Muscle of back (tissue), 13 donors: ENCODE measurements at places on chromosomes 5 and 9.

DNA sequence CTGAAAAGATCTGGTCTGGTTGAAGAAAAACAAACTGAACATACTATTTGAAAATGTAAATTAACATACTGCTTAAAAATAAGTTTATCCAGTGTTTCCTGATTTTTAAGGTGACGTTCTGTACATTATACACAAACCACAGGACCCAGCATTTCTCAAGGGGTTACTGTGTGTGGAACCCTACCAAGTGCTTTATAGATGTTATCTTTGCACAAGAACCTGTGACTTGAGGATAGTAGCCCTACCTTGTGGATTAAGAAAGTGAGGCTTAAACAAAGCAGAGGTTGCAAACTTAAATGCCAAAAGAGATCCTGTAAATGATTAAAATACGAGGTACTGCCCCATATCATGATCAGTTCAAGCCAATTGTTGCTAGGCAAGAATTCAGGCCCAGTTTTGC lies 4.7 kb downstream of the KLF9 start:
- no peak for DNase-seq

- DNase-seq = no peak
Observed at GRCh38 chr5:179700401-179700918, 1.7 kb downstream of the CANX start.

- DNase-seq = no peak
Observed at GRCh38 chr5:82912462-82912861, 164.7 kb downstream of the TMEM167A start.

- no peak for DNase-seq
Observed at GRCh38 chr5:171606414-171607024, 179.1 kb upstream of the SMIM23 start.

GRCh38 chr5:178203670-178204181 lies 607 bp upstream of the HNRNPAB start:
- DNase-seq = no peak

- peak; percentile 93 for DNase-seq
Observed at GRCh38 chr5:77893225-77893860, 117.2 kb upstream of the TBCA start.

DNA sequence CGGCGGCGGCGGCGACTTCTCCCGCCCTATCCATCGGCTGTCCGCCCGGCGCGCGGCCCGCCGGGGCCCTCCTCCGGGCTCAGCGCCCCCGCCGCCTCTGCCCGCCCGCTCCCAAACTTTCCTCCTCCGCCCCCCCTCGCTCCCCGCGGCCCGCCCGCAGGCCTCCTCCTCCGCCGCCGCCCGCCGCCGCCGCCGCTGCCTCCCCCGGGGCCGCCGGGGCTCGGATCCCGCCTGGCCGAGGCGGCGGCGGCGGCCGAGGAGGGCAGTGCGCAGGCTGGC lies 460 bp upstream of the PBX3 start:
- DNase-seq = no peak

GRCh38 chr9:125479846-125480615 lies 218.4 kb downstream of the GAPVD1 start:
- DNase-seq = no peak

DNA sequence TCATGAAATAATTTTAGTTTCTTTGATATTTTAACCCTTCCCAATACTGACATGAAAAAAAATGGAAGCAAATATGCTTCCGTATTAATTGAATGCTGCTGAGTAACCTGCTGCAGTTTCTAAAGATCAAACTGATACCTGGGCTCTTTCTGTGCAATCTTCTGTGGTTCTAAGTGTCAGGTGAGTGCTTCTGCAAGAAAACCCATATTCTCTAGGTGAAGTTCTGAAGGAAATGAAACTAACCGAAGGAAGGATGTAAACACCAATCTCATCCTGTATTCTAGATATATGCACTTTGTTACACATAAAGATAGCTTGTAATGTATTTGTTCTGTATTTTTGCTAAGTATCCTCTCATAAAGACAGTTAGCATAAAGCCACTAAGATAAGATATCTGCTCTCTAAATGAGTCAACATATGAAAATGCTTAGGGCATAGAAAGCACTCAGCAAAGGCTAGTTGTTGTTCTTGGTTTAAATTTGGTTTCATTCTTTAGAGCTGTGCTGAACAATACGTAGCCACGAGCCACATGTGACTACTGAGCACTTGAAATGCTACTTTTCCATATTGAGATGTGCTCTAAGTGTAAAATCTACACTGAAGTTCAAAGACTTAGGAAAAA lies 52.0 kb downstream of the ITGA2 start:
- DNase-seq = no peak

GRCh38 chr9:117013440-117013995 lies 326.4 kb downstream of the TRIM32 start:
- DNase-seq = no peak

- no peak for DNase-seq
Observed at GRCh38 chr5:56989676-56990075, 37.8 kb upstream of the MIER3 start.

DNA sequence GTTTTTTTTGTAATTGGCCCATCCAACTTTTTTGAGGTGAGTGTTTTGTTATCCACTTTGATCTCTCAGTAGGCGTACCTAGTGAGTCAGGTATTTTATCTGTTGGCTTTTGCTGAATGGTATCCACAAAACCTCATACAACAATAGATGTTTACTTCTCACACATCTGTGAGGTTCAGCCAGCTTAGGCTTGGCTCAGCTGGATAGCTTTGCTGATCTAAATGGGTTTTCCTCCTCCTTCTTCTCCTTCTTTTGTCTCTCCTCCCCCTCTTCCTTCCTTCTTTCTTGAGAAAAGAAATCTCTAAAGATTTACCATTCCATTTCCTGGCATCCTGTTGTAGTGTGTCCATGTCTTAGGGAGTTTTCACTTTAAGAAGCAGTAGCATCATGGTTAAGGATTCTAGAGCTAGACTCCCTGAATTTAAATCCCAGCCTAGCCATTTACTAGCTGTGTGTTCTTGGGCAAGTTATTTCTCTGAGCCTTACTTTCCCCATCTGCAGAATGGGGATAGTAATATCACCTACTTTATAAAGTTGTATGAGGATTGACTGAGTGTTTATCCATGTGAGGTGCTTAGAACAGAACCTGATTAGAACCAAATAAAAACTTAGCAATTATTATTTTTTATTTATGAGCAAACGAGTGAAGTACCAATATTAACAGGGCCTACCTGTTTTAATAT lies 126.3 kb downstream of the ARHGAP26 start:
- DNase-seq = no peak

- no peak for DNase-seq
Observed at GRCh38 chr9:4970970-4971641, 14.0 kb upstream of the JAK2 start.

- no peak for DNase-seq
Observed at GRCh38 chr5:17383526-17383925, 114.5 kb upstream of the TAF11L2 start.

GRCh38 chr9:21121595-21122251 lies 19.9 kb downstream of the IFNW1 start:
- no peak for DNase-seq

DNA sequence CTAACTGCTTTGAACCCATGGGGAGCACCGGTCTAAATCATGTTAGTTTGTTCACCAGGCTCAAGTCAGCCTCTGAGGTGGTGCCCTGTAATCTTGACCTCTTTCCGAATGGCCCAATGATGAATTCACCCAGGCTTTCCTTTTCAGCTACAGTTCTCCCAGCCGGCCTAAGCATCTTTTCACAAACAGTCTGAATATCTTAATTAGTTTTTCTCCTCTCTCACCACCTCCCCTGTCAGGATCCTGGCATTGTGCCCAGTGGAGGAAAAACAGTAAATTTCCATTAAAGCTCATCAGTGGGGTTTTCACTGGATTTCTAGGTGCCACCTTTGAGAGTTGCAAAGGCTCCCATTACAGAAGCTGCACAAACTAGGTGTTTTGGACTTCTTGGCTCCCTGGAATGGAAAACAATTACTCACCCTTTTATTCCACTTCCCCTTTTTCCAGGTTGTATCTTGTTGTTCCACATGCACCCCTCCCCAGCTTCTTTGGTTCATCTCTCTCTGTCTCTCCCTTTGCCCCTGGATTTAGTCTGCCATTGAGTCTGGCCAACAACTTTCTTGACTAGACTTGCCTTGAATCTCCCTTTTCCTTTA lies 69.4 kb upstream of the ADAMTSL1 start:
- no peak for DNase-seq

DNA sequence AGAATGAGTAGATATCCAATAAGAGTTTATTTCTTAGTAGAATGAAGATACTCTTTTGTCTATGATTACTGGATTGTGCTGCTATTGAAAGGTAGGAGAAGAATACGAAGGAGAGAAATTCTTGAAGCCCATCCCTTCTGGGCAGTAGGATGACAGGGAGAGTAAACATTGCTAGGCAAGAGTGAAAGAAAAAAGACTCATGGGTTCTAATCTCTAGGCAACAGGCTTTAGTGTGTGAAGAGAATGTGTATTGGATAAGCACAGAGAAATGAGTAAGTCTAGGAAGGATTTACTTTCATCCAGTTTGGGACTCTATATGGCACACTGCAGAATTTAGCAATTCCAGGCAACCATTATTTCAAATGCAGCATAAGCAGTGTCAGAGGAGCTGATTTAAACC lies 216.0 kb downstream of the GABRG2 start:
- no peak for DNase-seq

DNA sequence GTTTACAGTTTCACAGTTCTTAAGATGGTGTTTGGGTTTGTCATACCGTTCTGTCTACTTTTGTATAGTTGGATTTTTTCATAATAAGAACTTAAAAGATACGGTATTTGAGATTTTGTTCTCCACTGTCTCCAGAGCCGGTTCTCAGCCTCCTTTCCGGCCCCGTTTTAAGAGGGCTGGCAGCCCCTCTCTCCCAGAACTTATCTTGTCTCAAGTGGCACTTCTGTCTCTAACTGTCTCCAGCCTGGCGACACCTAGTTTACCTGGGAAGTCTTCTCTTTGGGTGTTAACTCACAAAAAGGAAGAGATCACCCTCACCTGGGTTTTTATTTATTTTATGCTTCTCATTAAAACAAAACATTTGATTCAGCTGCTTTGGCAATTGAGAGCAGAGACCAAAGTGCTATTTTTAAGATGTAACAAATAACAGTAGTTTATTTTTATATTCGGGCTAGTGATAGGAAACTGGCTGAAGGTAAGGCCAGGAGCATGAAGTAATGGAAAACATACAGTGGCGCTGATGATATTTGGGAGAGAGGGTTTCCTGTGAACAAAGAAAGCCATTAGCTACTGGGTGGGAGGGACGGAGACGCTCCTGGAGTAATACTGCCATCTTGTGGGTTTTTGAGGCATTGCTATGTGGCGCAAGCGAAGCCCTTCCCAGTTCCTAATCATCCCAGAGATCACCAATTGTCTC lies 48.3 kb downstream of the ACER2 start:
- DNase-seq = peak; percentile 85

DNA sequence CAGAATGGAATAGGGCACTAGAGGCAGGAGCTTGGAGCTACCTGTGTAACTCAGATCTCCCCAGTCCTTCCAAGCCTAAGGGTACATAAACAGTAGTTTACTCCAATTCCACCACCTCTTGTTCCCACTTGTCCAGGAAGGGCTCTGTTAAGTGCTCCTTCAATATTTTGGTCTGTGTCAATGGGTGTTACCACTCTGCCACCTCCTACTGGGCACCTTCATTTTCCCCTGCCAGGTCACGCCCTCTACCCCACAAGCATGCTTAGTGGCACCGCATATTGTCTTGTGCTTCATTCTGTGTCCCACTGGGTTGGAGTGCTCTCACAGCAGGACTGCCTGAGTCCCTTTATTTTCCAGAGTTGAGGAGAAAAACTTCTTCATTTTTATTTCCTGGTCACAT lies 459.8 kb downstream of the ARHGEF28 start:
- no peak for DNase-seq

GRCh38 chr5:151638619-151639018 lies 47.5 kb upstream of the FAT2 start:
- no peak for DNase-seq

DNA sequence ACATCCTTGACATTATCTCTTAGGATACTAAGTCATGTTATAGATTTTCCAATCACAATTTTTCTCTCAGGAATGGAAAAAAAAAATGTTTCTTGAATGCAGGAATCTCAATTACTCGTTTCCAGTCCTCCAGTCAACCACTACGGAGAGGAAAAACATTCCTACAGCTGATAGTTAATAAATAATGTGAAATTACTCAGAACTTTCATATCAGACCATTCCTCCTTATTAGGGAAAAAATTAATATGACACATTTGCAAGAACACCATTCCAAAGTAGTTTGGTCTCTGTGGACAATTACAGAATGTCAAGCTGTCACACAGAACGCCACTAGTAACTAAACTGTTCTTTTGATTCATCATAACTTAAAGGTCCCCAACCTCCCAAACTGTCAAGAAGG lies 31.5 kb downstream of the MED27 start:
- DNase-seq = no peak

GRCh38 chr9:92455217-92455616 lies 27.1 kb downstream of the ASPN start:
- no peak for DNase-seq

DNA sequence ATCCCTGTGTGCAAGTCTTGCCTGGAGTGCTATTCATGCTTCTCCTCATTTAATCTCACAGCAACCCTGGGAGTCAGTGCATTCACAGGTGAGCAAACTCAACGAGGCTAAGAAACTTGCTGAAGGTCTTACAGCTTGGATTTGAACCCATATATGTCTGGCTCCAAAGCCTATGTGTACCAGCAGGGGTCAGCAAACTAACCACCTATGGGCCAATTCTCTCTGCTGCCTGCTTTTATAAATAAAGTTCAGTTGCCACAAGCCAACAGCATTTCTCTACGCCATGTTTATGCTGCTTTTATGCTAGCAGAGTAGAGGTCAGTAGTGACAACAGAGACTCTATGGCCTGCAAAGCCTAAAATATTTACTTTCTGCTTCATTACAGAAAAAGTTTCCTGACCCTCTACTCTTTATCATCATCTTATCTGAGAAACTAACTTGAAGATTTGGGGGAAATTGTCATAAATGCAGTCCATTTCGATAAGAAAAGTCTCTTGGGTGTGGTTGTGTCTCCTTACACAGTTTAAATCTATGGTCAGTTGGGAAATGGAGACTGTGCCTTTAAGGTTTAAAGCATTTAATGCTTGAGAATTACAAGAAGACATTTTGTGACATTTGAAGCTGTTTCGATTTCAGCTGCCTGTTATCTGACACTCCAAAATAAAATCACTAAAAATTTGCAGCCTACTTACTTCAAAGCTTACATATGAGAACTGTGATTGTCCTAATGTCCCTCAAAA lies 137.7 kb downstream of the PRELID2 start:
- DNase-seq = no peak

GRCh38 chr5:36108758-36109460 lies 42.2 kb upstream of the UGT3A2 start:
- no peak for DNase-seq

GRCh38 chr5:89241186-89241585 lies 358.2 kb upstream of the MEF2C start:
- no peak for DNase-seq

DNA sequence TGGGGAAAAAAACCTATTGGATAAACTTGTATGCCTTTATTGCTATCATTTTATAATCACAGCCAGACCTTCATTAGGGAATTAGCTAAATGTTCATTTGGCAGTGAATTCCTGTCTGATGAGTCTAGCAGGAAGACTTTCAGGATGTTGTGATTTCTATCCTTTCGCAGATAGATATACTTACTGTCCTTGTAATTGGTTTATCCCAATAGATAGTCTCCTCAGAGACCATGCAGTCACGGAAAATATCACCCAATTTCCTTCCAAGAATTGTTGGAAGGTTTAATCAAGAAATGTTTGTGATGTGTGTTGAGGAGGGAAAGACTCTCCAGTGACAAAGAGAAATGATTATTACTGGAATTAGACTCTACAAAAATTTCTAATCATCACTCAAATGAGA lies 1937.9 kb upstream of the WWC1 start:
- DNase-seq = peak; percentile 22
